Stomach (tissue), 19 donors: ENCODE measurements at places on chromosomes 2 and 18.
A peak's percentile ranks its signal among the peaks of the same experiment; 100 is the strongest.

DNA sequence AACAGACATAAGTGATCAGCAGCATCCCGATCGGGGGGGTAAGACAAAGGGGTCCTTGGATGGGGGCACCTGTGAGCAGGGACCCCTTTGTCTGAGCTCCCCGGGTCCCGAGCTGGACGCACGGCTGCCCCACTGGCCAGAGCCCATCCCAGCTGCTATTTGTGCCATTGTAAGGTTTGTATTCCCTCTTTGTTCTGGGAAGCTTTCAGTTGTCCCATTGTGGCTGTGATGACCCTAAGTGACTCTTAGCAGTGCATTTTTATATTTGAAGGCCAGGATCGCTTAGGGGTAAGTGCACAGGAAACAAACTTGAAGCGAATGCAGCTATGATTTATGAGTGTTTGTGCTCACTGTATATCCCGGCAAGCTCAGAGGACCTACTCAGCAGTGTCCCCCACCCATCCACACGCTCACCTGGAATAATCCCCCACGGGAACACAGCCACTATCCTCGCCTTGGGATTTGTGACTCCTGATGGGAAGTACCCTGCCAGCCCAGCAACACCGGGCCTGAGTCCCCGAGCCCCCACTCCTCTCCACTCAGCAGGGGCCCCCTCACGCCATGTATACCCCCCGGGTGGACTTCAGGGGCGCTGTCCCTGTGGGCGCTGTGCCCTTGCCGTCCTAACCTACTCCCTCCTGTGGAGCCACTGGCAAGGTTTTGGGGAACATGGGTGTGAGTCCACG is 80.1 kb downstream of the MBP start:
- no peak for DNase-seq
- H3K27me3 ChIP-seq: no peaks in the 10 kb centered on the region
- peak overlapping the region; percentile 87 for H3K27ac ChIP-seq
- no peak overlapping the region for H3K4me3 ChIP-seq
- peaks cover 54% of the 10 kb centered on the region for H3K4me1 ChIP-seq
- H3K36me3 ChIP-seq: no peaks in the 10 kb centered on the region

DNA sequence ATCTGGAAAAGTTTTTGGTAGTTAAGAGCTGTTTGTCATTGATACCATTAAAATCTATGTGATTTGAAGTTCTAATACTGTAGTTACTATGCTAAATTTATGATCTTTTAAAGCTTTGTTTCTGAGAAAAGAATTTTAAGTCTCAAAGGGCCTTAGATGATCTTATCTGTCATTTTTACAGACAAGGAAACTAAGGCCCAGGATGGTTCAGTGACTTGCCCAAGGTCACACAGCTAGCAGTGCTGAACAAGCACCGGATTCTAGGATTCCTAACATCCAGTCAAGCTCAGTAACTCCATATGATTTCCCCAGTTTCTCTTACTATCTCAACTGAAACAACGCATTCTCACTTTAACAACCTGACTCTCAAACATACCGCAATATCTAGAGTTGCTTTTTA is 37.7 kb downstream of the PELI1 start:
- peaks cover 16% of the 10 kb centered on the region for H3K4me1 ChIP-seq
- no peak overlapping the region for H3K4me3 ChIP-seq
- peak overlapping the region; percentile 49 for H3K27ac ChIP-seq
- H3K27me3 ChIP-seq: no peaks in the 10 kb centered on the region
- no peak for DNase-seq

GRCh38 chr2:16005816-16006536 is 65.6 kb downstream of the MYCN start:
- no peaks in the 10 kb centered on the region for H3K4me1 ChIP-seq
- H3K27me3 ChIP-seq: no peaks in the 10 kb centered on the region
- DNase-seq: peak; percentile 37
- no peak overlapping the region for H3K4me3 ChIP-seq
- no peaks in the 10 kb centered on the region for H3K36me3 ChIP-seq
- H3K27ac ChIP-seq: no peak overlapping the region

DNA sequence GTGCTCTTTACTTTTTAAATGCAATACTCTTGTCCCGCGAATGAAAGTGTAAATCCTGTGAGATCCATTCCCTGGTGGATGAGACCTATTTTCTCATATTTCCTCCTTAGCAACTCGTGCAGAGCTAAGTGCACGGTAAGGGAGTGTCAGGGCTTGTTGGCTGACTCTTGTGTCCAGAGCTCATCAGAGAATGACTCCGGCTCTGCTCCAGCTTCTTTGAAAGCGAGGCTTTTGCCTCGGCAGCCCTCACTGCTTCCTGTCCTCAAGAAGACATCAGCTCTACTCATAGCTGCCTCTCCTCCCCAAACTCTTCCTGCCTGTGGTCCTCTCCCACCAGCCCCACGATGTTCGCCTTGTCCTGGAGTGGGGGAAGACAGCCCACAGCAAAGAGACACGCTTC is 70.7 kb downstream of the LIPG start:
- no peaks in the 10 kb centered on the region for H3K36me3 ChIP-seq
- H3K27ac ChIP-seq: no peak overlapping the region
- peaks cover 7% of the 10 kb centered on the region for H3K4me1 ChIP-seq
- no peak for DNase-seq
- H3K4me3 ChIP-seq: no peak overlapping the region

- peaks cover 24% of the 10 kb centered on the region for H3K4me1 ChIP-seq
- H3K36me3 ChIP-seq: no peaks in the 10 kb centered on the region
- no peak overlapping the region for H3K27ac ChIP-seq
- H3K4me3 ChIP-seq: no peak overlapping the region
- DNase-seq: no peak
These were observed 3.2 kb upstream of the AAK1 start for GRCh38 chr2:69646714-69647113.

DNA sequence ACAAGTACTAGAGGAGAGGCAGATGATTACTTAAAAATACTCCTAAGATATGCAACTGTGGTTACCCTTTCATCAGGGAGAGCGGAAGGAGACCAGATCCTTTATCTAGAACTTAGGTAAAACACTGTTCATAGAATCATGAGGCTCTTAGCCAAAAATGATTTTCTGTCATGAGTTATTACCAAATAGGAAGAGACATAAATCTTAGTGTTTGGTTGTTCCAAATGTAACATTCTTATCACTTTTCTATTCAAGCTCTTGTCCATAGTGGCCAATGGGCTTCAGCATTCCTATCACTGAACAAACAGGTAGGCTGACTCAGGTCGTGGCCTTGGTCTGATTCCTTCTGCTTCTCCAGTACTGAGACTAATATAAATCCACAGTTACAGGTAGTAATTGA is 38.5 kb downstream of the RPRD1A start:
- H3K4me3 ChIP-seq: no peak overlapping the region
- H3K4me1 ChIP-seq: no peaks in the 10 kb centered on the region
- no peaks in the 10 kb centered on the region for H3K27me3 ChIP-seq
- H3K36me3 ChIP-seq: peaks cover 46% of the 10 kb centered on the region
- no peak overlapping the region for H3K27ac ChIP-seq

DNA sequence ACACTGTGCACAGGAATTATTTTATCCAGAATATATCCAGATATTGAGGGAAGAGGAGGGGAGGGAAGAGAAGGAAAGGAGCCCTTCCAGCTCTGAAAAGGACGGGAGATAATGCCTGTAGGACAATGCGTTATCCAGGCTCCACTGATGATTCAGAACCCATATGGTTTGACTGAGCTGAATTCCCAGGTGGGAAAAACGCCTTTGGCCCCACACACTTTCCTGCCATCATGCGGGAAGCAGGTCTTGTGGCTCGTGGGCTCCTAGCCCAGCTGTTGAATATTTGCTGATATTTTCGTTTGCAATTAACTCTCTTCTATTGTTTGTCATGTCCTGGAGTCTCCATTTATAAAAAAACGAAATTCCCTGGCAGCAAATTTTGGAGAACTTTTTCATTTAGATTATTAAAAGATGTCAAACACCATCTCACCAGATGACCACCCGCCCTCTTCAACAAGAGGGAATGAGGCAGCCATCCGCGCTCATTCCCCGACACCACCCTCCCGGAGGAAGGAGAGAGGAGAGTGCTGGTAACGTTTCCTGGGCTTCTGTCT is 8.9 kb downstream of the COL6A3 start:
- peak overlapping the region; percentile 28 for H3K27ac ChIP-seq
- H3K4me1 ChIP-seq: peaks cover 9% of the 10 kb centered on the region
- H3K4me3 ChIP-seq: no peak overlapping the region
- no peaks in the 10 kb centered on the region for H3K27me3 ChIP-seq

GRCh38 chr2:45930396-45930792 is 278.9 kb downstream of the PRKCE start:
- DNase-seq: no peak
- H3K27me3 ChIP-seq: no peaks in the 10 kb centered on the region
- peaks cover 10% of the 10 kb centered on the region for H3K4me1 ChIP-seq
- H3K4me3 ChIP-seq: no peak overlapping the region

DNA sequence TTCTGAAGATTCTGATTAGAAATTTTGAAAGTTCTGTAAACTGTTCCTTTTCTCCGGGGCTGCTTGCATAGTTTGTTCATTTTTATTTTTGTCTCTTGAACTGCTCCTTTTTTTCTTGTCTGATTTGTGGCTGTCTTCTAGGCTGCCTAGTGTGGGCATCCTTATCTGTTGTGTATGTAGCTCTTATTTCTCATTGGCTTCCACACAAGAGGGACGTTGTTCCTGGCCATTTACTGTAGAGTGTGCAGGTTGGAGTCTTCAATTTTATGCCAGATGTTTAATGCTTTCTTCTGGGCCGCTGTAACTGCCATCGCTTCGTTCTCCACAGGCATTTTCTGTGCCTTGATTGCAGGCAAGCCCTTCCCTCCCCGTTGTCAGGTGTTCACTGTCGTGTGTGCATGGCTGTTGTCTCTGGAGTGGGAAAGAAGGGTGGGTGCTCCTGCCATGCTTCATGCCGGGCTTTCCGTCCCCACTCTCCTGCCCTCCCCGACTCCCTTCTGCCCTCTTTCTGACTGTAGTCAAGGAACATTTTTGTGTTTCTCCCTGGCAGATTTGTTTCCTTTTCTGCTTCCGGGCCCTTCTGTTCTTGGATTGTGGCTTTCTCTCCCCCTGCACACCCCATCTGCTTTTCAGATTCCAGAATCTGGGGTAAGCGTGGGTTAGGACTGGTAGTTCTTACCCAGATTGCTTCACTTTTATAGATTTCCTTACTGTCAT is 15.5 kb downstream of the CEP192 start:
- H3K4me1 ChIP-seq: no peaks in the 10 kb centered on the region
- H3K27me3 ChIP-seq: no peaks in the 10 kb centered on the region
- no peak overlapping the region for H3K4me3 ChIP-seq
- peaks cover 68% of the 10 kb centered on the region for H3K36me3 ChIP-seq
- DNase-seq: no peak
